ENCODE measurements at places on chromosomes 16 and 17. TPM values are rescaled to one million over a fixed set of nuclear protein-coding genes. Genes with fewer than 3 reads are reported as not detected.

The FBXL20 gene
- 4.5 TPM for polyA plus RNA-seq

The SGCA gene
- 4.0 TPM for polyA plus RNA-seq

The KRT15 gene
- 0.18 TPM for polyA plus RNA-seq

The CETP gene
- 2.8 TPM for polyA plus RNA-seq

The MTHFSD gene
- 7.3 TPM for polyA plus RNA-seq

The HSD17B1 gene
- 5.5 TPM for polyA plus RNA-seq

The NPIPA5 gene
- polyA plus RNA-seq = 22.0 TPM

The GDPD3 gene
- polyA plus RNA-seq = 5.6 TPM

The UBALD2 gene
- polyA plus RNA-seq = 40.1 TPM

The HS3ST3A1 gene
- 0.61 TPM for polyA plus RNA-seq

The GAS2L2 gene
- polyA plus RNA-seq = 0.22 TPM

The SLFN14 gene
- polyA plus RNA-seq = not detected

The TBC1D26 gene
- not detected for polyA plus RNA-seq
